ENCODE measurements at places on chromosomes 7 and 10.

GRCh38 chr7:35748371-35748770 lies 52.5 kb upstream of the SEPTIN7 start:
- no peak for DNase-seq

DNA sequence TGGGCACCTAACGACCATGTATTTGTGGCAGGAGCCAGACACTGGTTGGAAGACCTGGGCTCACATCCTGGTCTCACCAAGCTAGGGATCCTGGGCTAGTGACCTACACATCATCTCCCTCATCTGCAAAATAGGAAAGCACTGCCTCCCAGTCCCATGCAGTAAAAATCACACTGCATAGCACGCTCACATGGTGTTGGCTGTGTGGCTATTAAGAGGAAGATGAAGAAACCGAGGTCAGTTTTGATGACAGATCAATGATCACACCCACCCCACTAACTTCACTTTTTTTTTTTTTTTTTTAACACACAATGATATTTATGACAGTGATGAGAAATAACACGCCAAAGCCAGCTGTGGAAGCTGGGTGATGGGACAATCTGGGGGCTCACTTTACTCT lies 146.5 kb downstream of the RNF216 start:
- no peak for DNase-seq

DNA sequence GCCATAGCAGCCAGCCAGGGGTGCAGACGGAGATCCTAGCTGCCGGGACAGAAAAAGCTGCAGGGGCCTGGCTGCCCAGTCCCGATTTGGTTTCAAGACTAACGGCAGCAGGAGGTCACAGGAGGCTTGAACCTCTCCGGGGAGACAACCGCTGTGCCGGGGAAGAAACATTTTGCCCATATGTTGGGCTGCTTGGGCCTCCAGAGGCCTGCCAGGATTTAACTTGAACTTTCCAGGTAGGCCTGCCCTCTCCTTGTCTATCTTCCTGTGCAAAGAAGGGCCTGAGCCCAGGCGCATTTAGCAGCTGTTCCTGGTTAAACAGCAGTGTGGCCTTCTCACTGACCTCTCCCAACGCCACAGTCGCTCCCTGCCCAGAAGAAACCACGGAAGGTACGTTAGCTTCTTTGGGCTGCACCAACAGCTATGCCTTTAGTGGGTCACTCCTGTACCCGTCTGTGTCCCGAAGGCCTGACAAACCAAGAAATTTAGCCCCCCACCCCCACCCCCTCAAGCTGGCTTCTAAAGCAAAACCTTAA lies 17.1 kb upstream of the PTF1A start:
- no peak for DNase-seq

DNA sequence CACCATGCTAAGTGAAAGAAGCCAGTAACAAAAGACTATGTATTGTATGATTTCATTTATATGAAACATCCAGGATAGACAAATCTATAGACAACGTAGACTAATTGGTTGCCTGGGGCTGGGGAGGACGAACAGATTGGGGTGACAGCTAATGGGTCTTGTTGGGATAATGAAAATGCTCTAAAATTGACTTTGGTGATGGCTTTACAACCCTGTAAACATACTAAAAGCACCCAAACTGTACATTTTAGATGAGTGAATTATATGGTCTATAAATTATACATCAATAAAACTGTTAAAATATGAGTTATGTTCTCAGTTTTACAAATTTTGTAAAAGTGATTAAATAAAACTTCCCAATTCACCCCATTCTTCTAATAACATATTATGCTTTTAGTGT lies 261.5 kb downstream of the ELMO1 start:
- no peak for DNase-seq

GRCh38 chr10:131682271-131682962 lies 218.4 kb upstream of the PPP2R2D start:
- no peak for DNase-seq

DNA sequence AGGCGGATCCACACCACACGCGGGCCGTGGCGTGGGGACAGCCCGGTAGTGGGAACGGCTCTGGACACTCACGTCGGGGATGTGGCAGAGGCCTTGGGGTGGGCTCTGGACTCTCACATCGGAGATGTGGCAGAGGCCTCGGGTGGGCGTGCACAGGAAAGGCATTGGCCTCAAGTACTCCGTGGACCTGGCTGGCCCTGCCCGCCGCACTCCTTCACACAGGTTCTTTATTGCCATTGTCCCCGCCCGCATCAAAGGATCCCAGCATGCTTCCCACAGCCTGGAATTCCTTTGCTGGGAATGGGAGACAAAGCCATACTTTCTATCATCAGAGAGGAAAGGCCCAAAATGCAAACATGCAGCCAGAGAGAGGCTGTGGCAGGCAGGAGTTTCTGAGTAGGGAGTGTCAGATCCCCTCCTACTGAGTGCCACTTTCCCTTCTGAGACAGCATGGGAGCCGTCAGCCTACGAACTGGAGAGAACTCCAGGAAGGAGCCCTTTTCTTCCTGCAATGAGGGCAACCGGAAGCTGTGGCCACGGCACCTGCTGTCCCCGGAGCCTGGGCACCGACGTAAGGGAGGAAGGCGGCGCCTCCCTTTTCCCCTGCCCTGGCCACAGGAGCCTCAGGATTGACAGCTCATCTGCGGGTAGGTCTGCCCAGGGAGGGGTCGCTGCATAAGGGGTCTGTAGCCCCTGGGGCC lies 51.5 kb downstream of the RBM17 start:
- DNase-seq = no peak

DNA sequence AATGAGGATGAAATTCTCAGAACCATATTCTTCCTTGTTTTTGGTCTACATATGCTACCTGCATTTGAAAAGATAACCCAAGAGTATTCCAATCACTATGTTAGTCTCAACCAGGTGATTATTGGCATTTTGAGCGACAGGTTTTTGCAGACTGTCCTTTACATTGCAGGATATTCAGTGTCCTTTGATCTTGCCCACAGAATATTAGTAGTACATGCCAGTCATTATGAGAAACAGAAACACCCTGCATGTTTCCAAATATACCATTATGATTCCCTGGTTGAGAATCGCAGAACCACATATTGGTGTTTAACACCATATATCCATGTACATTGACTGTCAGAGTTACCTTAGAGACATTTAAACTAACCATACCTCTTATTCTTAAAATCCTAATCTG lies 30.6 kb downstream of the TMEM243 start:
- no peak for DNase-seq

DNA sequence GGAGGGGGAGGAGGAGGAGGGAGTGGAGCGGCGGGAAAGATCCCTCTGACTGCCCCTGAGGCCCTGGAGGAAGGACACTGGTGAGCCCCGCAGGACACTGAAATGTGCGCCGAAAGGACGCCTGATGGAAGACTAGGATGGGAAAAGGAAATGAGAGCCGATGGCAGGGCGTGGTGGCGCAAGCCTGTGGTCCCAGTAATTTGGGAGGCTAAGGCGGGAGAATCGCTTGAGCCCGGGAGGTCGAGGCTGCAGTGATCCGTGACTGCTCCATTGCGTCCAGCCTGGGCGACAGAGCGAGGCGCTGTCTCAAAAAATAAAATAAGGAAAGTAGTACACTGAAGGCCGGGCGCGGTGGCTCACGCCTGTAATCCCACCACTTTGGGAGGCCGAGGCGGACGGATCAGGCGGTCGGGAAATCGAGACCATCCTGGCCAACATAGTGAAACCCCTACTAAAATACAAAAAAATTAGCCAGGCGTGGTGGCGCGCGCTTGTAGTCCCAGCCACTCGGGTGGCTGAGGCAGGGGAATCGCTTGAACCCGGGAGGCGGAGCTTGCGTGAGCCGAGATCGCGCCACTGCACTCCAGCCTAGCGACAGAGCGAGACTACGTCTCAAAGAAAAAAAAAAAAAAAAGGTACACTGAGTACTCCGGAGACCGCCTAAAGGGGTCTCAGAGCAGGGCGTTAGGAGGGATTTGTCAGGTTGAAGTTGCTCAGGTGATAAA lies 561 bp upstream of the HNRNPF start:
- peak; percentile 55 for DNase-seq

GRCh38 chr10:102399217-102400021 lies 3.9 kb downstream of the NFKB2 start:
- DNase-seq = peak; percentile 77

DNA sequence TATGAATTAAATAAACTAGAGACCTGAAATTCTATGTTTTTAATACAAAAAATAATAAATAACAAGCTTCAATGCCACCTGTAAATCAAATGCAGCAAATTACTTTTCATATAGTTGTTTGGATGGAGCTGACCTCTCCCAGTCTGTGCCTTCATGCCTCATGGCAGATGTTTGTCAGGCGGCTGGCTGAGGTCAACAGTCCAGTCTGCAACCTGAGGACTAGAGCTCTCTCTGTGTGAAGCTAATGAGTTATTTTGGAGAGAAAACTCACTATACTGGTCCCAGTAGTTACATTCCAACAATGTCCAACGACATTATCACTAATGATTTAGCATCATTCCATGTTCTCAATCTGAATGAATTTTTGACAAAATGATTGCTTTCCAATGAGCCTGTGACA lies 746.2 kb upstream of the POM121L12 start:
- DNase-seq = no peak

DNA sequence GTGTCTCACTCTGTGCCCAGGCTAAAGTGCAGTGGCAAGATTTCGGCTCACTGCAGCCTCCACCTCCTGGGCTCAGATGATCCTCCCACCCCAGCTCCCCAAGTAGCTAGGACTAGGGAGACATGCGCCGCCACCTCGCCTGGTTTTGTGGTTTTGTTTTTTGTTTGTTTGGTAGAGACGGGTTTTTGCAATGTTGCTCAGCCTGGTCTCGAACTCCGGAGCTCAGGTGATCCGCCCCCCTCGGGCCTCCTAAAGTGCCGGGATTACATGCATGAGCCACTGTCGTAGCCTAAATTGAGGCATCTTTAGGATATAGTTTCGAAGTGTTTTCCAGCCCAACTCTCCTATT lies 781 bp downstream of the ZNF727 start:
- no peak for DNase-seq

DNA sequence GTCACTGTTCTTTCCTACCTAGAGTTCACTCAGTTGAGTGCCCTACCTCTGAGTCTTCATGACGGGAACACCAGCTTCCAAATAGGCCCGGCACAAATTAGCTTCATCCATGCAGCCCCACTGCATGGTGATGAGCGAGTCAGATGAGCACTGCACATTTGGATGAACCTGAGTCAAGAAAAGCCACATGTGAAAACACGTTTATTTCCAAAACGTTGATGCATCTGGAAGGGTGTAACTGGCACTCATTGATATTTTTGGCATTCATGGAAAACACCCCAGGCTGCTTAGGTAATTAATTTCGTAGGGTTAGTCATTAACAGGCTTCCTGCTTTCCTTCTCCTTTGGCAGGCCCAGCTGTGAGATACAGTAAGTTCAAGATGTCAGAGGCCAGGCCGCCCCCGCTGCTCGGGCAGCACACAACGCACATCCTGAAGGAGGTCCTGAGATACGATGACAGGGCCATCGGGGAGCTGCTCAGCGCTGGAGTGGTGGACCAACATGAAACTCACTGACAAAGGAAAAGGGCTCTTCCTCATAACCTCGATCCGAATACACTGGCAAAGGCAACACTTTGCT lies 725.2 kb downstream of the SUGCT start:
- no peak for DNase-seq

GRCh38 chr10:4609251-4609650 lies 216.8 kb upstream of the AKR1E2 start:
- DNase-seq = no peak

DNA sequence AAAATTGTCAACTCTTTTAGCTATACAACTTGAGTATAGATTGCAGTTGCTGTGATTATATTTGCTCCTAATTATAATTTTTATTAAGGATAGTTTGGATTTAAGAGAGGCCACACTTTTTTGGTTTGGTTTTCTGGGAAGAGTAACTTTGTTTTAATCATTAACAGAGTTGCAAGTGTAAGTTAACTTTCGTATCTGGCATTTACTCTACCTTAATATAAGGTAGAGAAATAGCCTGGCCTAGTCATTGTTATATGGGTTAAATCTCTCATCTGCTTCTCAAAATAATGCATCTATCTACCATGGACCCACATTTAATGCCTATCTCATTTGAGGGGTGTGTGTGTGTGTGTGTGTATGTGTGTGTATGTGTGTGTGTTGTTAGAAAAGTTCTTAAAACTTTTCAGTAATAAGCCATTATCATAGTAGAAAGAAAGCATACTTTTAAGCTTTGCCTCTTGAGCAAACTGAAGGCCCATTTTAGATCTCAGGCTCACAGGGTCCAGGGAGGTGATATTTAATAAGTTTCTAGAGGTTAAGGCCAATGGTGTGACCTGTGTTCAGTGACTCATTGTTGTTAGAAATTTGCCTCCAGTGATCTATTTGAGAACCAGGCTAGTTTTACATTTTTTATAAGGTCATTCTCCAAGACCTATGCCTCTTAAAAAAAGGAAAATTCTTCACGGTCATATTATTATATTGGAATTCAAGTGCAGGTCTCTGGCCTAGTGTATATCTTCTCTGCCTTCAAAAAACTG lies 10.9 kb upstream of the TEX47 start:
- no peak for DNase-seq

- DNase-seq = no peak
Observed at GRCh38 chr10:63464402-63465292, 1.1 kb downstream of the JMJD1C start.

GRCh38 chr7:126700807-126701604 lies 551.7 kb downstream of the GRM8 start:
- DNase-seq = peak; percentile 23

DNA sequence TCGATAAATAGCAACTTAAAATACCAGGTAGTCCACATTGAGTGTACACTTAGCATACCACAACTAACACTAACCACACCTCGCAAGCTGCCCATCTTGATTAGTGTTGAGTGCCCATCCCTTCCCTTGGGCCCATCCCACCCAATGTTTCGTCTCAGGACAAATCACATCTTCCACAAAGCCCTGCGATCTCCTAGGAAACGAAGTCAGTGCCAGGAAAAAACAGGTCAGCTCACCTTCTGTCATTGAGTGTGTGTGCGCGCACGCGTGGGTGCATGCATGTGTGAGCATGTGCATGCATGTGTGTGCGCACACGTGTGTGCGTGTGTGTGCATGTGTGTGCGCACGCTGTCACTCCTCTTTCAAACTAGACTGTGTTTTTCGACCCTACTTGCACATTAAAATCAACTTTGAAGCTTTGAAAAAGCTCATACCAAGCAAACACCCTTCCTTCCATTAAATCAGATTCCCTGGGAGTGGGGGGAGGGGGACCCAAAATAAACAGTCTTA lies 48.8 kb upstream of the OPALIN start:
- DNase-seq = no peak

DNA sequence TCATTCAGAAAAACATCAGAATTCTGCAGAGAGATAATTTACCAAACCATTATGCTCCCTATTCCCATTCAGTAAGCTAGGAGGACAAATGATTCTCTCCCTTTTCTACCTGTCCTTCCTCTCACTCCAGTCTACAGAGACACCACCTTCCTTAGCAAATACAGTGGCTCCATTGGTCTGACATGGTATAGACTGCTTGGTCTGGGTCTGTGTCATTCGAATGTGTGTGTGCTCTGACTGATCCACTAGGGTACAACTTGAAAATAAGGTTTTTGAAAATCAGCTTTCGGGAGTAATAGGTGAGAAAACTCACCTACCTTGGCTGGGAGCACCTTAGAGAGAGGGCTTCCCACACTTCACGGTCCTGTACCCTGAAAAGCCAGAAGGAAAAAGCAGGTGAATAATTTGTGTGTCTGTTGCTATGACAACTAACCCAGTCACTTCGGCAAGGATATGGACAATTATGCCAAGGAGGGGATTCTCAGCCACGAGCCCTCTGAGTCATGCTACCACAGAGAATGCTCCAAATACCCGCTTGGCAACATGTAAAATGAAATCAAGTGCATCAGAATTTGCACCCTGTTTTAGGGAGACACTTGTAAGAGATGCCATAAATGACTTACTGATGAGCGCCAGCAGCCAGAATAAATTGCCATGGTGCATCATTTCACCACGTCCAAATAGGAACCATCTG lies 114.5 kb upstream of the PRKCQ start:
- DNase-seq = no peak

All from activated CD4-positive, alpha-beta T cell treated with anti-CD3 and anti-CD28 coated beads, Interleukin-2, amount 50 U/mL, for 24 hours (primary cell).